ENCODE measurements at places on chromosomes 5 and 9. TPM values are rescaled to one million over a fixed set of nuclear protein-coding genes. Genes with fewer than 3 reads are reported as not detected.

The LVRN gene
- 1.6 TPM for total RNA-seq

The CCNO gene
- 0.71 TPM for total RNA-seq

The ARAP3 gene
- 5.0 TPM for total RNA-seq

The MYOZ3 gene
- 1.3 TPM for total RNA-seq

The CCDC192 gene
- 0.69 TPM for total RNA-seq

The SLC6A19 gene
- total RNA-seq, result 0.24 TPM

The UNC5A gene
- total RNA-seq, result 1.4 TPM

The TXNDC8 gene
- total RNA-seq, result not detected

The GTF3C4 gene
- 27.3 TPM for total RNA-seq

The GPX8 gene
- 14.2 TPM for total RNA-seq

The ZNF366 gene
- 0.09 TPM for total RNA-seq

The OR1J2 gene
- total RNA-seq, result not detected

The RANBP17 gene
- 10.0 TPM for total RNA-seq

Data from motor neuron (in vitro differentiated cells).